ENCODE measurements at places on chromosomes 6 and 20.

GRCh38 chr6:26604026-26604425, 7.3 kb downstream of the ABT1 start:
- no peak for DNase-seq

DNA sequence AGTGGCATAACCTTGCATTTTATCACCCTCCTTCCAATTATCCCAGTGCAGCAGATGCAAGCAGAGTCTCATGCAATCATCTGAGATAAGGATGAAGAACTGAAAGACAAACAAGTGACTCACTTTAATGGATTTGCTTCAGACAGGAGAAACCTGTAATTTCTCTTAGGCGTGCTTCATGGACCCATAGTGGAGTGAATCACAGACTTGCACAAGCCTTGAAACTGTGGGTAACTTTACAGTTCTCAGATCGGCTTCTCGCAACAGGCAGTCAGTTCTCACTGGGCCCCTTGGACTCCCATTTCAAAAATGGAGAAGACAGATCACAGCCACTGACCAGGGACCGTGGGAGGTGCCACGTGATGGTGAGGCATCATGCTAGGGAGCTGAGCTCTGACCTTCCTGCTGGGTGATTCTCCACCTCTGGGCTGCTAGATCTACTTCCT, at the start of gene ADGRF4:
TSS of gene ADGRF4 (plus strand) at position 239 of the 446 bp plus-strand sequence. CDS start 8,666 bp downstream, outside the sequence.
- no peak for DNase-seq

- no peak for DNase-seq
Observed at GRCh38 chr6:143964674-143965081, 43.4 kb downstream of the PLAGL1 start.

- no peak for DNase-seq
Observed at GRCh38 chr6:33704215-33705066, 7.1 kb downstream of the UQCC2 start.

DNA sequence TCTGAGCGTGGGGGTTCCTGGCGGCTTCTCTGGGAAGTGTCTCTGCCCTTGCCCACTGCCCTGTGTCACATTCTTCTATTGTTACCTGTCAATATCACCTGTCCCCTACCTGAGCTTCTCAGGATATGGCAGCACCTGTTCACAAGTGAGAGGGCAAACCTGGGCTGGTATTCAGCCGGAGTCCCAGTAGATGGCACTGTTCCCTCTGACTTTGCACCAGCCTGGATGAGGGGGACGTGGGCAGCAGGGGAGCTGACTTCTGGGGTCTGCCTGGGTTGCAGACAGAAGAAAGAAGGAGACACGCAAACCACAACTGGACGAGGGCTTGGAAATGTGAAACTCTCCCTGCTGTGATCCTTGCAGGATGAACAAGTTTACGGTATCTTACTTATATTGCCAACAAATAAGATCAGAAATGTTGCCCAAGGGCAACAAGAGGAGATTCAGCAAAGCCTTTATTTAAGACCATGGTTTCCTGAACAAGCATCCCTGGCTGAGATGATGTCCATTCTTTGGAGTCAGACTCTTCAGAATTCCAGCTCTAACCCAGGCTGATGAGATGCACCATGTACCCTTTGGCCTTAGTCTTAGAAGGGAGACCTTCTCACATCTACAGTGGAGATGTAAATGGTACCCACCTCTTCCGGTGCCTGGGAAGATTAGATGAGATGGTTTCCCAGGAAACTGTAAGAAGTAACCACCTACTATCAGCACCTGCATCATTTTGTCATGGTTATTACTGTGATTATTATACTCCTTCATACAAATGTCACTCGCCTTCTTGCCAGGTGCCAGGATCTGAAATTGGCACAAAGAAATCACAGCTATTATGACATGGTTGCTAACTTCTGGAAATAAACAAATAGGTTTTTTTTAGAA, 400.0 kb upstream of the CDH4 start:
- no peak for DNase-seq

GRCh38 chr20:13822459-13822858, 37.6 kb downstream of the NDUFAF5 start:
- DNase-seq, result no peak

GRCh38 chr6:162363757-162364156, 363.8 kb downstream of the PRKN start:
- no peak for DNase-seq

GRCh38 chr6:37449984-37450383, 17.0 kb downstream of the CMTR1 start:
- no peak for DNase-seq

DNA sequence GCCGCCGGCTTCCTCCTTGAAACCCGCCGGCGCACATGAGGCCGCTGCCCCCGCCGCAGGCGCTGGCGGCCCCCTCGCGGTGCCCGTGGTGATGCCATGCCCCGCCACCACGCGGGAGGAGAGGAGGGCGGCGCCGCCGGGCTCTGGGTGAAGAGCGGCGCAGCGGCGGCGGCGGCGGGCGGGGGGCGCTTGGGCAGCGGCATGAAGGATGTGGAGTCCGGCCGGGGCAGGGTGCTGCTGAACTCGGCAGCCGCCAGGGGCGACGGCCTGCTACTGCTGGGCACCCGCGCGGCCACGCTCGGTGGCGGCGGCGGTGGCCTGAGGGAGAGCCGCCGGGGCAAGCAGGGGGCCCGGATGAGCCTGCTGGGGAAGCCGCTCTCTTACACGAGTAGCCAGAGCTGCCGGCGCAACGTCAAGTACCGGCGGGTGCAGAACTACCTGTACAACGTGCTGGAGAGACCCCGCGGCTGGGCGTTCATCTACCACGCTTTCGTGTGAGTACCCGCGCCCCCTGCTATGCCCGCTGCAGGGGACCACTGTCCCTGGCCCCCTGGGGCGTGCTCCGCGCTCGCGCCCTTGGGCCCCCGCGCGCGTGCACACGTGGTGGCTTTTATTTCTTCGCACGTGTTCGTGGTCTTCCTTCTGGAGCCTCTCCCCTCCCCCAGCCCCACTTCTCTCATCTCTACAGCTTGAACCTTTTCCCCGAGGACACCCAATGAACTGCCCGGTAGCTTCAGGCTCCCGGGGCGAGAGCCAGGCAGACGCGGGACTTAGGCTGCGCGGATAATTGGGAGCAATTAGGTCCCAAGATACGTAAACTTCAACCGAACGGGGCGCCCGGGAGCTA, 453 bp downstream of the KCNQ5 start:
- DNase-seq, result peak; percentile 58

GRCh38 chr6:2990248-2990931, 9.3 kb upstream of the NQO2 start:
- no peak for DNase-seq

- DNase-seq, result peak; percentile 78
Observed at GRCh38 chr20:45771182-45771759, 20.4 kb downstream of the WFDC3 start.

GRCh38 chr6:106872049-106872448, 102.5 kb downstream of the CD24 start:
- DNase-seq, result no peak

DNA sequence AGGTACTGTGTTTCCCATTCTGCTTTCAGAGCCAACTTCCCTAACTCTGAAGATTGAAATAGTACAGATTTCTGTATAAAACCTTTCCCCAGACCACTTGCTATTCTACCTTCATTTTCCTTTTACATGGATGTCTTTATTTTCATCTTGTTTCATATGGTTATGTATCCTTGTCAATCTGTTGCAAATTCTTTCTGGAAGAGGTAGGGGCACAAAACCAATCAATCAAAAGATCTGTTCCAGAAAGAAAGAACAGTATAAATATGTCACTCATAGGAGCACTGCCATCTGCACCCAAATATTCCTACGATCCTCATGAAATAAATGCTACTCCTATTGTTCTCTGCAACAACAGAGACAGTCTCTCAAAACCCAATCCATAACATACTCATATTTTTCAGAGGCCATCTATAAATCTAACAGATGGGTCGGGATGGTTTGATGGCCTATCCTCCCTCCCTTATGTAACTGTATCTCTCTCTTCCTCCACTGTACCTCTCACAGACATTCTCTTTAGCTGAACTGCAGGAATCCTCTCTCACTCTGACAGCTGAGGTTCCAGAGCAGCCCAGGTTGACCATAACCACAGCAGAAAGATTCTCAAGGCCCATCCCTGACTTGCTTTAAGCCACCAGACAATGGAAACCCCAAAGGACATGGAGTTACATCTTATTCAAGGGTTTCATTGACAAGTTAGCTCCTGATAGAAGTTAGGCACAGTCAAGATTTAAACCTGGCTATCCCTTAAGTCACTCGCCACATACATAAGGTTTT, 112.8 kb downstream of the ZMYND8 start:
- DNase-seq, result no peak

DNA sequence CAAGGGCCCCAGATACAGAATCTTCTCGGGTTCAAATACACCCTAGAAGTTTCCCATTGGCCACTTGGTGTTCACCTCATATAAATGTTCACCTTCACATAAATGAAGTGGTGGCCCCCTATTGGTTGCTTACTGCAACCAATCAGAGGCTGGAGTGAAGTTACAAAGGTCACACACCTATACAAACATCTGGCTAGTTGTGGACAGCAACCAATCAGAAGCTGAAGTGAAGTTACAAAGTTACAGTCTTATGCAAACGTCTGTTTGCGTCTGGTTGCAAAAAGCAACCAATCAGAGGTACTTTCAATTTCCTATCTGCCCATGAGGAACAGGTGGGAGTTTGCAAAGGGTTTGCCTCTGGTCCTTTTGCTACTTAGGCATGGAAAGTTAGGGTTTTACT, 206.5 kb upstream of the BMP2 start:
- no peak for DNase-seq

DNA sequence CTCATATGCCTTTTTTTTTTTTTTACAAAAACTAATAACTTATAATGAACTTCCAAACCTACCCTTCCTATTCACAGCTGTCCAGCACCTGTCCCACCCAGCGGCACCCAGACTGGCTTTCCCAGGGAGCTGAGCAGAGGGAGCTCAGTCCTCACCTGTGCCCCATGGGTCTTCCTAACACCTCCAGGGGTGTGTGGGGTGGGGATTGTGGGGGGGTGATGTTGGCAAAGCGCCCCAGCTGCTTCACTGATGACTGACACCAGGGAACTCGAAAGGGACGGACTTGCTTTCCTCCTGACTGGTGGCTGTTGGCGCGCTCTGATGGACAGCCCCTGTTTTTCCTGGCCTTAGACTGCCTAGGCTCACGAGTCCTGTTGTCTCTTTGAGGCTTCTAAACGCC, 14.2 kb upstream of the SYNJ2 start:
- DNase-seq, result no peak

- DNase-seq, result no peak
Observed at GRCh38 chr20:48725555-48725991, 102.2 kb downstream of the PREX1 start.

Data from stimulated activated CD4-positive, alpha-beta T cell treated with anti-CD3 and anti-CD28 coated beads, Interleukin-12 subunit alpha, Interleukin-12 subunit beta, amount 100 ng/mL, for 4 hours (primary cell).